ENCODE measurements at places on chromosomes 11 and 22. TPM values are rescaled to one million over a fixed set of nuclear protein-coding genes. Genes with fewer than 3 reads are reported as not detected.

Gene RTN4R
- 21.8 TPM for total RNA-seq

Gene UPK3A
- not detected for total RNA-seq

Gene SLC5A1
- total RNA-seq: not detected

Gene SCN2B
- 0.24 TPM for total RNA-seq

Gene ACTN3
- total RNA-seq: 28.2 TPM

Gene AKIP1
- total RNA-seq: 19.9 TPM

Gene TYMP
- 0.46 TPM for total RNA-seq

Gene RAB39A
- total RNA-seq: 19.1 TPM

Gene NECTIN1
- 97.6 TPM for total RNA-seq

Gene RFPL2
- 0.19 TPM for total RNA-seq

Gene GVQW3
- 8.1 TPM for total RNA-seq

Gene MB
- not detected for total RNA-seq

Gene SOX10
- total RNA-seq: 2.7 TPM

Gene SLC5A4
- not detected for total RNA-seq

Gene TRIM51
- total RNA-seq: not detected

Gene GGTLC2
- total RNA-seq: not detected

Gene CD6
- total RNA-seq: 0.19 TPM

Gene C11orf52
- 2.2 TPM for total RNA-seq

Gene LIMK2
- total RNA-seq: 41.1 TPM

Gene C1QTNF5
- 2.2 TPM for total RNA-seq

Gene SPI1
- total RNA-seq: not detected

Gene MTFP1
- 66.4 TPM for total RNA-seq
